ENCODE measurements at places on chromosomes 2 and 18. TPM values are rescaled to one million over a fixed set of nuclear protein-coding genes. Genes with fewer than 3 reads are reported as not detected.

PIGN gene
- total RNA-seq, result 9.5 TPM

GTF3C2 gene
- total RNA-seq, result 55.6 TPM

FBXO48 gene
- total RNA-seq, result 0.58 TPM

EFR3B gene
- 9.2 TPM for total RNA-seq

CCBE1 gene
- 9.7 TPM for total RNA-seq
